ENCODE measurements at places on chromosomes 1 and 21.
A peak's percentile ranks its signal among the peaks of the same experiment; 100 is the strongest.

DNA sequence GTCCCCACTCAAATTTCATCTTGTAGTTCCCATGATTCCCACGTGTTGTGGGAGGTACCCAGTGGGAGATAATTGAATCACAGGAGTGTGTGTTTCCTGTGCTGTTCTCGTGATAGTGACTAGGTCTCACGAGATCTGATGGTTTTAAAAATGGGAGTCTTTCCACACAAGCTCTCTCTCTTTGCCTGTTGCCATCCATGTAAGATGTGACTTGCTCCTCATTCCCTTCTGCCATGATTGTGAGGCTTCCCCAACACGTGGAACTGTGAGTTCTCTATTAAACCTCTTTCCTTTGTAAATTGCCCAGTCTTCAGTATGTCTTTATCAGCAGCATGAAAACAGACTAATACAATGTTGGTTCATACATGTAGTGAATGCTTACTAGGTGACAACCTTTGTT is 163.2 kb upstream of the PALMD start:
- H3K4me1 ChIP-seq, result no peaks in the 10 kb centered on the region
- no peaks in the 10 kb centered on the region for H3K36me3 ChIP-seq
- DNase-seq, result no peak
- H3K4me3 ChIP-seq, result no peak overlapping the region
- no peak overlapping the region for H3K27ac ChIP-seq

DNA sequence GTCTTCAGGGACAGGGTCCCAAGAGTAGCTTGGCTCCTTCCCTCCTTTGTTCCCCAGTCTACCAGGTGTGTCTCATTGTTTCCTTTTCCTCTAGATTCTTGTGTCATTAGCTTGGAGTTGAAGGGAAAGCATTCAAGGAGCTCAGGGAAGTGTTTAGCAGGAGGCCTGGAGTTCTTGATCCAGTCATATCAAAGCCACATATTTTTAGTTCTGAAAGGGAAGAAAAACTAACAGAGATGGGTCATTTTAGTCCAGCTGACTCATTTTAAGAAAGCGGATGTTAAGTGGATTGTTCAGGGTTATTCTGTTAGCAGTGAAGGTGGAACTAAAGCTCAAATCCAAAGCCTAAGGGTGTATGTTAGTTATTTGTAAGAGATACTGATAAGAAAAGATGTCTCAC is 721 bp downstream of the C1orf54 start:
- H3K27me3 ChIP-seq, result no peaks in the 10 kb centered on the region
- H3K27ac ChIP-seq, result peak overlapping the region; percentile 71

- H3K27me3 ChIP-seq, result no peaks in the 10 kb centered on the region
- no peak for DNase-seq
- H3K36me3 ChIP-seq, result peaks cover 1% of the 10 kb centered on the region
- no peak overlapping the region for H3K4me3 ChIP-seq
- no peaks in the 10 kb centered on the region for H3K4me1 ChIP-seq
Measured at GRCh38 chr1:225617479-225617878, 35.4 kb downstream of the ENAH start.

DNA sequence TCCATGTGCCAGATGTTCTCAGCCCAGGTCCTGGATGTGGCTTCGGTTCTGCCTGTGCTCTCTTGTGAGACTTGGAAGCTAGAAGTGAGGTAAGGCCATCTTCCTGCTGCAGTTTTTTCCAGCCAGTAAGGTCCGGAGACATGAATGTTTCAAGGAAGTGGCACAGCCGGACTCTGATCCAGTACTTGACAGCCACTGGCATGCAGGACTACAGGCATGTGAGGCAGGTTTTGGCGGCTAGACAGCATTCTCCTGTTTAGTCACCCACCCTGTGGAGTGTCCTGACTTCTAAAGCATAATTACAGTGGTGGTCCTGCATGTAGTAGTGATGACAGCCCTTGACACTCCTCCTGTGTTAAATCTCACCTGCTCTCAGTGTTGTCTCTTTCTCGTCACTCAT is 72.3 kb downstream of the TNFSF4 start:
- H3K36me3 ChIP-seq, result no peaks in the 10 kb centered on the region
- H3K4me3 ChIP-seq, result no peak overlapping the region
- DNase-seq, result no peak

GRCh38 chr21:36015045-36015444 is 45.3 kb downstream of the SETD4 start:
- no peaks in the 10 kb centered on the region for H3K36me3 ChIP-seq
- H3K4me3 ChIP-seq, result no peak overlapping the region
